ENCODE measurements at places on chromosomes 12 and 14.

DNA sequence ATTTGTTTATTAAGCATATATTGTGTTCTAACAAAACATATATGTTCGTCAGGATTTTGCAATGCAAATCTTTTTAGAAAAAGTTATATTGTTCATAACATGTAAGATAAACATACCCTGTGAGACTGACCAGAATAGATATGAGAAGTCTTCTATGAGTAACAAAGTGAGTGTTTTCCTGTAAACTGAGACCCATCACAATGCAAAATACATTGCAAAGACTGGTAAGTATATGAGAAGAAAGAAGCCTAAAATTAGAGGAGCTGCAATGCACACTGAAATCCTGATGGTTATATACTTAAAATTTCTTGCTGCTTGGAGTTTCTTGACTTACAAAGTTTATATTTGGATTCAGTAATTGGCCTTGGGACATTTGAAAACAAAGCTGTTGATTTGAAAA is 6.0 kb downstream of the HMGA2 start:
- no peak for DNase-seq

- no peak for DNase-seq
Observed at GRCh38 chr14:70888681-70889175, 18.5 kb upstream of the PCNX1 start.

- no peak for DNase-seq
Observed at GRCh38 chr14:103521951-103522563, 573 bp downstream of the CKB start.

DNA sequence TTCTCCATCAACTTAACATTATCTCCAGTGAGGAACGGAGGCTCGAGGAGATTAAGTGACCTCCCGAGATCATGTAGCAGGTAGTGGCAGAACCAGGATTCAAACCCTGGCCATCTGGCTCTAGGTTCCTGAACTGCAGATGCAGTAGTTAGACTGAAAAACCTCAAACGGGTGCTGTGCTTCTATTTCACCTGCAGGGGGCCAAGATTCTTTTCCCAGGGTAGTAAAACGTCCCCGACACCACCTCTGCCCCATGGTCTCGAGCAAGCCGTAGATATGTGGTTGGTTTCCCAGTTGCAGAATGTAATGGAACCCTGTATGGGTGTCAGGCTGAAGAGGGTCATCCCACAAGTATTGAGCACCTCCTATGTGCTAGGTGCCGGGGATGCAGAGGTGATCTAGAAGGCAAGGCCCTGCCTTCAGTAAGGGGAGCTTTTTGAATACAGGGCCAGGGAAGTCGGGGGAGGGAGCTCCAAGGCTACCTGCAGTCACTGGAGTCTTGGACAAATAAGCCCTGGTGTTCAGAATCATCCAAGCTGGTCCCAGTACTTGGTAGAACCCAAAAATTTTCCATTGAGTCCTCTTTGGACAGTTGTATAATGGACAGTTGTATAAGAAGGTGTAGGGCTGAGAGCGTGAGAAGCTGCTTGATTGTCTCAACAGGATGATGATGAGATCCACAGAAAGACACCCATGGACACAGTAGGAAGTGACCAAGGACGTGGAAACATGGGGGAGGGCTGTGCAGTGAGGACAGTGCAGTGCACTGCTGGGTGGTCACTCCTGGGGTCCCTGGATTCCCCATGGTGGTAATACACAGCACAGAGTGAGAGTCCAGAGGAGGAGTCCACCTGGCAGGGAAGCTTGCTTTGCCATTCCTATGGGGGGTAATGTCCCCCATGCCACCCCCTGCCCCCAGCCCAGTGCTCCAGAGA is 197.2 kb downstream of the CHST11 start:
- no peak for DNase-seq

DNA sequence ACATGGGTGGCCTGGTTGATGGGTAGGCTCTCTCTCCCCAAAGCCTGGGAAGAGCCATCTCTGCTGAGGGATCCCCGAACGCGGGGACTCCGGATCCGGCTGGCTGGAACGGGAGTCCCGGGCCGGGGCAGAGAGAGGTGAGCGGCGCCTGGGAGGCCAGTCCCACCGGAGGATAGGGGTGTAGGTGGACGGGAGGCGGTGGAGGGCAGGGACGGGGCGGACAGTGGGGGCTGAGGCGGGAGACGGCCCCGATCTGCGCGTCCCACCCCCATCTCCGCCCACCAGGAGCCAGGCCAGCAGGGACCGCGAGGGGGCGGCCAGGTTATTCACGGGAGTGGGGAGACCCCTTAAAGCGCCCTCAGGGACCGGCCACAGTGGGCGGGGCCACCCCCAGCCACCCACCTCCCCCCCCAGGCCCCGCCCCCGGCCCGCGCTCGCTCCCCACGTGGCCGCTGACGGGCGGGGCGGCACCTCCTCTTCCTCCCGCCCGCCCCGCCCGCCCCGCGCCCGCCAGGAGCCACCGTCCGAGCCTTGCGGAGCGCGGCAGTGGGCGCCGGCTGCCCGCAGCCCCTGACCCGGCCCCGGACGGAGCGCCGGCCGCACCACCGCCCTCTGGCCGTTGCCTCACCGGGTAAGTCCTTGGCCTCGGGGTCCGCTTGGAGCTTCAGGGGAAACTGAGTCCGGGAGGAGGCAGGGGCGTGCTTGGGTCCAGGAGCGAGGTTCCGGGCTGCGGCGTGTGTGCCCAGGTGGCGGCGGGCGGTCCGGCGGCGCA is at the start of gene INF2:
INF2 (plus strand) TSS at position 510 of the 772 bp plus-strand sequence. CDS start 11,748 bp downstream, outside the sequence.
- peak; percentile 75 for DNase-seq

GRCh38 chr14:52790011-52790755 is 1.2 kb downstream of the GNPNAT1 start:
- DNase-seq, result no peak

DNA sequence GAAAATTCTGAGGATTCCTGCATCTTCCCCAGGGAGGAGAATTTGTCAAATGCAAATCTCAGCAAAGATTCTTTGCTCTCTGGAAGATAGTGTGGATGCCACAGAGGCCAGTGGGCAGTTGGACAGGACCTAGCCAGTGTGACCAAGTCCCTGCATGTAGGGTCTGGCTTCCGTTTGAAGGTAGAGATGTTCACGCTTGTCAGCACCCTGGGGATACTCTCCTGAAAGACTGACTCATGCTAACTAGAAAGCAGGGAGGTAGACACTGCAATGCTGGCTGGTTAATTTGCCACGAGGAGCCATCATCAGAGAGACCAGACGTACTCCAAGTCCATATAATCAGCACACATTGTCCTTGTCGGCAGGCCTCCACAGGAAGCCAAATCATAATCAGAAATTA is 130.1 kb downstream of the SAMD4A start:
- DNase-seq, result no peak

DNA sequence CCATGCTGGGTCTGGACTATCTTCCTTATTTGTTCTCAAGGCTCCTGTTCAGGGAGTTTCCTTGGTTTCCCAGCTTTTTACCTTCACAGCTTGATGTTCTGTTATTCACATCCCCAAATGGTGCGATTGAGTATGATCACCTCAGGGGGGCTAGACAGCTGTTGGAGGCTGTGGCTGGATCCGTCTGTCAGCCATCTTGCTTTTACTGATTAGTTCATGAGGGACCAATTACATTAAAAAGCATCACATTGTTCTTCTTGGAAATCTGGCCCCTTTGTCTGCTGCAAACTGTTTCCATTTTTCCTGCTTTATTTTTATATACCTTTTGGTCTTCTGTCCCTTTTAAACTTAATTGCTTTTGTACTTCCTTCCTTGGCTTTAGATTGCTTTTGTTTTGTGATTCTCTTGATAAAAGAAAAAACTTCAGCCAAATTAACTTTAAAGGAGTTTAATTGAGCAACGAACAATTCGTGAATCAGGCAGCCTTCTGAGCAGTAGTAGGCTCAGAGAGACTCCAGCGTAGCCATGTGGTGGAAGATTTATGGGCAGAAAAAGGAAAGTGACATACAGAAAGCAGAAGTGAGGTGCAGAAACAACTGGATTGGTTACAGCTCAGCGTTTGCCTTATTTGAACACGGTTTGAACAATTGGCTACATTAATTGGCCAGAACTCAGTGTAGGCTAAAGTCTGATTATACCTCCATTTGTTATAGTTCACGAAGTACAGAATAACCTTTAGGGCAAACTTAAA is 208.7 kb downstream of the AEBP2 start:
- DNase-seq, result no peak

- no peak for DNase-seq
Observed at GRCh38 chr12:98188650-98189077, 326.7 kb upstream of the TMPO start.

DNA sequence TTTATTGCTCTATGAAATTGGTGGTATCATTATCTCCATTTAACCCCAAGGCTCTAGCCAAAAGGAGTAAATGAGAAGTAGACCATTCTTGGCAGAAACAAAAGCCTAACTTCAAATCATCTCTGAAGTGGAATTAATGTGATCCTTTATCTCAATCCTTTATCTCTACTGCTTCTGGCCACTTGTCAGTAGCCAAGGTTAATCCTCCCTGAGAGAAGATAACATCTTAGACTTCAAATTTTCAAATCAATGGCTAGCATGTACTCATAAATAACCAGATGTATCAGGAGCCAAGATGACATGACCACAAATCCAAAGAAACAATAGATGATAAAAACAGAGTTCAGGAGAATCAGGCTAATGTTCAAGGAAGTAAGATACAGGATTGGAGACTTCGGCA is 123.1 kb upstream of the RASSF8 start:
- DNase-seq, result no peak

DNA sequence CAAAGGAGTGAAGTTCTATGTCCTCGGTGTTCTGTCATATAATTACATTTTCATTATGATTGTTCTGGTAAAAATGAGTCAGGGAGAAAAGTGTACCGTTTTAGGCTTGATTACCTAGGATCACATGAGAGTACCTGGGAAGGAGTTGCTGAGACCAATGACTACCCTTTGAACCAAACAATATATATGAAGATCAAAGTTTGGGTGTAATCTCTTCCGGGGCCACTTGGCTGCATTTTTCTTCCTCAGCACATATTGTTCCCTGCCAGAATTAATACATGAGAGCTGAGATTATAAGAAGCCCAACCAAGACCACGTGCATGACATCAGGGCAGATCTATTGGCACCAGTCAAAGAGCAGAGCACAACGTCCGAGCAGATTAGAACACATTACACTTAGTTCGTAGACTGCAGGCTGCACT is 41.1 kb upstream of the DHRS7 start:
- no peak for DNase-seq

DNA sequence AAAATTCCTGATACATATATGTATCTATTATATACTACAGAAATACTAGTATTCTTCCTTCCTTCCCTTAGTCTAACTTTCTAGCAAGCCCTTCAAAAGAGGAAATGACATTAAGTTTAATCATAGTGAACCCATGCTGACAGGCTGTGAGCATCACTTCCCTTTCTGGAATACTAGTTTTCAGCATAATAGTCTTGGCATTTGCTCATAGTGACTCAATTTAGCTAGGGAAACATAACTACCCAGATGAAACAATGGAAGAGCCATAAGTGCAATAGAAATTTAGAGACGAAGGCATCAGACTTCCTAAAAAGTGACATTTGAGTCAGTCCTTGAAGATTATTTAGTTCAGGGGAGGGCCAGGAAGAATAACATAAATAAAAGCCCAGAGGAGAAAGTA is 184.5 kb upstream of the CRY1 start:
- no peak for DNase-seq

GRCh38 chr12:73612551-73612950 is 925.1 kb upstream of the ATXN7L3B start:
- peak; percentile 49 for DNase-seq

GRCh38 chr14:79924551-79924950 is 286.8 kb downstream of the DIO2 start:
- DNase-seq, result no peak

GRCh38 chr14:58479975-58480374 is 52.5 kb downstream of the KIAA0586 start:
- no peak for DNase-seq

DNA sequence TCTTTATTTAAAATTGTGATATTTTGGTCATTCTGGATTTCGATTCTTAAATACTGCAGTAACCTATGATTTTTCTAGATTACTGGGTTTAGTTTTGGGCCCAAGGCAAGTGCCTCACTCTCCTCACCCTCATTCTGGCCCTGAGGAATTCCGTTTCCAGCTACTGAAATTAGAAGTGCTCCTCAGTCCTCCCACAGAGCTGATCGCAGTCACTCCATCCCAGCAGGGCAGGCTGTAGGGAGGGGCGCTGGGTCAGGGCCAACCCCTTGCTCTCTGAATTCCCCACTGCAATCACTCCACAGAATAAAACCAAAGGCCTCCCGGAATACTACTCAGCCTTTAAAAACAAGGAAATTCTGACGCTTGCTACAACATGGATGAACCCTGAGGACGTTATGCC is 66.5 kb upstream of the DIO3 start:
- no peak for DNase-seq

DNA sequence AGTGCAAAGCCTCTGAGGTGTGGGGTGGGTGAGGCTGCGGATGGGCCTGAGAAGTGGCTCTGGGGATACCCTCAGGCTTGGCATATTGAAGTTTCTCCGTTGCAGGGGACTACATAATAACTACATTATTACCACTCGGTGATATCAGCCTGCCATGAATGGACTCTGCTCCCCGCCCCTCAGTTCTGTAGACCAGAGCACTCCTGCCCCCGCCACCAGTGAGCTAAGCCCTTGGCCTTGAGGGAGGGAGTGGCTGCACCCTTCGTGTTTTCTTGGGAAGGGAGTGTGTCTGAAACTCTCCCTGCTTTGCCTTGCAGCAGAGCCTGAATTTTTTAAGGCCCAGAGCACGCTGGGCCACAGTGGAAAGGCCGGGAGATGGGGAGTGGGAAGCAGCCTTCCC is 1.7 kb downstream of the ORAI1 start:
- peak; percentile 90 for DNase-seq

DNA sequence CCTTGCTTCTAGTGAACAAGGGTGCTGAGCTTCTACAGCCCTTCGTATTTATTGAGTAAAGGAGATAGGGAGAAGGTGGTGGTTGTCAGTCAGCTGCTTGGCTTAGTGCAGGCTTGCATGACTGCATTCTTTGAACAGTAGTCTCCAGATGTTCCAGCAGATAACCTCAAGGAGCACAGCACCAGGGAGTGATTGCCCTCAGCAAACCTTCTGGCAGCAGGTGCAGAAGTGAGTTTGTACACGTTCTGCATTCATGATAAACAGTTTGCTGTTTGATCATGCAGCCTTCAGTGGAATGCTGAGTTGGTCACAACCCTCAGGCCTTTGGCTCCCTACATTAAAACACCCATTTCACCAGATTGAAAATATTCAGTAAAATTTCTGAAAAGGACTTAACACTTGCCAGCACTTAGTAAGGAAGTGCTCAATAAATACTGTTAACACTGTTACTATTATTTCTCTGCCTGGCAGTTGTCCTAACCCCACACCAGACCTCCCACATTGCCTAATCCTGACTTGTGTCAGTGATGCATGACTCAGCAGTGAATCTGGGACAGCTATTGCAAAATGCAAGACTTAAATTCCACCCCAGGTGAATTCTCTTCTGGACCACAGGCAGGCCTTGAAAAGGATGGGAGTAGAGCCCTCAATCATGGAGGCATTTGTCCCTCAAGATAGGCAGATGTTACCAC is 18.9 kb upstream of the CARMIL3 start:
- no peak for DNase-seq

- no peak for DNase-seq
Observed at GRCh38 chr12:96053476-96054243, 18.3 kb upstream of the LTA4H start.

Measured in large intestine (tissue), 12 donors.